SHP77 (cell line): ENCODE measurements at places on chromosomes 16 and 17.

DNA sequence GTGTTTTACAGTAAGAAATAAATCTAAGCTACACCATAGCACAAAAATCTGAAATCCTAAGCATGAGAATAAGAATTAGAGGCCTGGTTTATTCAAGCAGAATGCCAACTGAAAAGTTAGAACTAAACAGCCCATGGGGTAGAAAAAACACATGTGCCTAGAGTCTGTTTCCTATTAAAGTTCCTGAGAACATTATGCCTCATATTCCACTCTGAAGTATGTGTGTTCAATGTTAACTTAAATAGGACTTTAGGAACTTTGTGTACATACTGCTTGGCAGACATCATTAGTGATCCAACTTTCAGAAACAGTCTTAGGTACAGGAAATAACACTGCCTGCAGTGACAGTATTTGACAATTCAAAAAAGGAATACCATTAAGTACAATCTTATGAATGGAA lies 18.2 kb downstream of the HEATR6 start:
- no peak for DNase-seq

GRCh38 chr16:89546781-89547180 lies 13.7 kb upstream of the RPL13 start:
- DNase-seq, result no peak

DNA sequence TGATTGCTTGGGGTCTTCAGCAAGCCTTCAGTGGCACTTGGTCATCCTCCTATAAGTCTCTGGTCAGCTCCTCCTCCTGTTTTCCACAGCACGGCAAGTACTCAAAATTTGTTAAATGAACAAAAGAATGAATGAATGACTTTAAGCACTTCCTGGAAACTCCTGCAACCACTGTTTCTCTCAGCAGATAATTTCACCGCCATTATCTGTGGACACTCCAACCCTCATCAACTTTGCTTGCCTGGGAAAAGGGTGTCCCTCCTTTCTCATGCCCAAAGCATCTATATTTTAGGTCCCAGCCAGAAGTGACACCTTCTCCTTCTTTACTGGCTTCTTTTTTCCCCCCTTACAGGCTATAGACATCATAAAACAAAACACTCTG lies 4.4 kb downstream of the PROCA1 start:
- DNase-seq, result no peak

GRCh38 chr17:6084311-6085161 lies 14.4 kb downstream of the WSCD1 start:
- DNase-seq, result no peak

DNA sequence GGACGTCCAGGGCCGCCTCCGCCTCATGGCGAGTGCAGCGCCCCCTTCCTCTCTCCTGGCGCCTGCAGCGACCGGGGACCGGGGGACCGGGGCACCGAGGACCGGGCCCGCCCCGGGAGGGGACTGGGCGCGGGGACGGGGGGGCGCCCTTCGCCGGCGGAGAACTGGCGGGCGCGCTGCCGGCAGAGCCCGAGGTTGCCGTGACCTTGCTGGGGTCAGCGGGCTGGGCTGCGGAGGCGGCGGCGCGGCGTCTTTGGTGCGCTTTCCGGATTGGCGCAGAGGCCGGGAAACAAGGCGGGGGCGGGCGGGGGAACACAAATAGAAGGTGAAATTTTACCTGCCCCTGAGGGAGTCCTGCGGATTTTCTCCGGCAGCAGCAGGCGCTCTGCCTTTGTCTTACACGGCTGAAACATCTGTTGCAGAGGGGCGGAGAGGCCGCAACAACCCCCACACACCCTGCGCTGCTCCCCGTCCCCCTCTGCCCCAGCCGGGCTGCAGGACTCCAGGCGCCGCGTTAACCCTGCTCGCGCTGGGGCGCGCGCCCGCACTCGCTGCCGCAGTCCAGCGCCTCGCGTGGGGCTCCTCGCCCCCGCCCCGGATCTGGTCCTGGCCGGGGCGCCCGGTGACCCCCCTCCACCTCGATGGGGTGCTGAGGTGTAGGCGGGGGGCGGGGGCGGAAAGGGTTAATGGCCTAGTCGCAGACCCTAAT lies 53.5 kb downstream of the SREBF1 start:
- peak; percentile 80 for DNase-seq

DNA sequence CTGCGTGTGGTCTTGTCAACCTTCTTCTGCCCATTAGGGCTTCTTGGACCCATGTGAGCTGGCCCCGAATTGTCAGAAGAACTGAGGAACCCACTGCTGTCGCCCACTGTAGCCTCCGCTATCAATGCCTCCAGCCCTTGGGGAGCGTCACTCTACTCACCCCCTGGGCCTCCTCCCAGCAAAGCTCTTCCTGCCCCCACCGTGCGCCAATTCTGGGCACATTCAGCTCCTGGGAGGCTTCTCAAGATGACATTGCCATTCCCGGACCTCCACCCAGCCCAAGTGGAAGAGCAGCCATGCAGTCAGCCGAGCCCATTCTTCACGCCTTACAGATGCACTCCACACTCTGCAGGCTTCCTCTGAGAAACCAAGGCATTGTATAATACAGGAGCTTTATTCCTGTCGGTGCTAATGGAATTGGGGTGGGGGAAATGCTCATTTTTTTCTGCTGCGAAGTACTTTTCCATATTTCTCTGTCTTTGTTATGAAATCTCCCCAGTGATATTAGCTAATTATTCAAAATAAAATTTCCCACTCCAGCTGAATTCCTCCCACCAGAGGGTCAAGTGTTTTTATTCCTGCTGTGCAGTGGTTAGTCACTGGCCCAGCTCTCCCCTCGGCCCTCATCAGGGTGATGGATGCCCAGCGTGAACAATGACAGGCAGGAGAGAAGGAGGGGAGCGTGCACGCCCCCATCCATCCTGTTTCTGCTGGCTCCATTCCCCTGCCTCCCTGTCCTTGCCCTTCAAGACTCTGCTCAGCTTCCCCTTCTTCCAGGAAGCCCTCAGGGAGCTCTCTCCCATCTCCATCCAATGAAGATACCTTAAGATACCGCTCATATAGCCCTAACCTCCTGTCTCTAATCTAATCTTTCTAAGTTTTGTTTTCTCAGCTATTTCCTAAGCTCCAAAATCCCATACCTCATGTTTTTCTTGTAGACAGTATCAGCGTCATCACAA lies 87.7 kb downstream of the C16orf95 start:
- DNase-seq, result no peak

DNA sequence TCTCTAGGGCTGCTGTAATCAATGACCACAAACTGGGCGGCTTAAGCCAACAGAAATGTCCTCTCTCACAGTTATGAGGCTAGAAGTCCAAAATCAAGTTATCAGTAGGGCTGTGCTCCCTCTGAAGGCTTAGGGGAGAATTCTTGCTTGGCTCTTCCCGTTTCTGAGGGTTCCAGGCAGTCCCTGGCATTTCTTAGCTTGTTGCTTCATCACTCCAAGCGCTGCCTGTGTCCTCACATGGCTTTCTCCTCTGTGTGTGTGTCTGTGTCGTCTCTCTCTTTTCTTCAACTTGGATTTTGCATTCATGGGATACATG lies 13.7 kb upstream of the CDC42EP4 start:
- no peak for DNase-seq

- DNase-seq, result no peak
Observed at GRCh38 chr17:43721537-43722268, 36.9 kb downstream of the SOST start.
